AG04449 (cell line): ENCODE measurements at places on chromosomes 12 and 14.

DNA sequence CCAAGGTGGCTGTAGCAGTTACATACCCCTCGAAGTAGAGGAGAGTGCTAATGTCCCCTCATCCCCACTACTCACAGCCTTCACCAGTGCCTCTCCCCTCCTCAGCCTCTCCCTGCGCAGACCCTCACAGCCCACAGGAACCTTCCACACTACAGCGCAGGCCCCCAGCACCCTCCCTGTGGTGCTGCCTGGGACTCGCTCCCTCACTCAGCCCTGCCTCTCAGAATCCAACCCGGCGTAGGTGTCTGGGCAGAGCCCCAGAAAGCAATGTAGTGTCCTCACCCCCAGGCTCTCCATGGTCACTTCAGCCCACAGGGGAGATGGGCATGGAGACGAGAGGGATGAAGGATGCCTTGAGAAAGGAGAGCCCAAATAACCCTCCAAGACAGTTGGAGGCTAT is 10.9 kb upstream of the ZNF740 start:
- DNase-seq, result no peak

GRCh38 chr12:50061171-50061570 is 3.8 kb downstream of the ASIC1 start:
- no peak for DNase-seq

GRCh38 chr14:104750056-104750752 is 2.7 kb upstream of the SIVA1 start:
- no peak for DNase-seq

DNA sequence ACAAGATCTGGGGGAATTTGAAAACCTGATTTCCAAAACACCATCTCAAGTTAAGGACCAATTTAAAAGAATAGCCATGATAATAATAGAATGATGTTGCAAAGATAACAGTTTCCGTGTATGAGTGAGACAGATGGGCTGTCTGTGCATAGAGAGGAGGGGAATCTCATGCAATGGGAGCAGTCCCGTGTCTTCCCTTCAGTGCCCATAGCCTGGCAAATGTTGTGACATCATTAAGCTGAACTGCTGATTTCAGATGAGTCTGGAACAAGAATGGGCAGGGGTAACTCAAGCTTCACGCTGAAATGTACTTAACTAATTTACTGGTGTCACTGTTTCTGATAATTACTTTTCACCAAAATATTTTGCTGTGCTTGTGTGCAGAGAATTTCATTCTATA is 454.0 kb downstream of the FOXG1 start:
- DNase-seq, result no peak

DNA sequence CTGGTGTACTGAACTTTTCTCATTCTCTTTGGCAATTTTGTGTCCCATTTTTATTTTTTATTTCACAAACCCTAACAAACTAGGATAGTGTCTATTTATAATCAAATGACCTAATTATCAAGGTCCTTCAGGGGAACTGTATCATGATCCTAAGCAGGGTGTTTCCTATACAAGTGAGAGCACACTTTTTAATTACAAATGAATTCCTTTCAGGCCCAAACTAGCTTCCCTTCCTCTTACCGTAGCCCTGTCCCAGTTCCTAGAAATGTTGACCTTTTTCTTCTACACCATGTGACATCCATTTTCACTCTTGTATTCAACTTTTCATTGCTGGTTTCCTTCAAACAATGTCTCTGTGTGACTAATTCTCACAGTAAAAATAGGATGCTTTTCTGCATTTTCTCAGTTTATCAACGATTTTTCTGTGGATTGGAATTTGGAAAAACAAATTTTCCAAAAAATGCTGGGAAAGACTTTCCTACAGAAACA is 411.4 kb downstream of the CCDC91 start:
- no peak for DNase-seq
